ENCODE measurements at places on chromosomes 6 and 20. TPM values are rescaled to one million over a fixed set of nuclear protein-coding genes. Genes with fewer than 3 reads are reported as not detected.

GRCh38 chr20:46638134-46638897, 12.9 kb downstream of the SLC13A3 start:
- H3K27me3 ChIP-seq = no peaks in the 10 kb centered on the region
- no peak for DNase-seq
- no peaks in the 10 kb centered on the region for H3K4me1 ChIP-seq
- H3K36me3 ChIP-seq = no peaks in the 10 kb centered on the region
- no peak overlapping the region for H3K4me3 ChIP-seq
- no peak overlapping the region for H3K27ac ChIP-seq

The BMP7 gene
- 0.95 TPM for total RNA-seq

GRCh38 chr6:143213859-143214376, 153.2 kb downstream of the AIG1 start:
- DNase-seq = no peak
- no peak overlapping the region for H3K27ac ChIP-seq
- no peaks in the 10 kb centered on the region for H3K27me3 ChIP-seq

DNA sequence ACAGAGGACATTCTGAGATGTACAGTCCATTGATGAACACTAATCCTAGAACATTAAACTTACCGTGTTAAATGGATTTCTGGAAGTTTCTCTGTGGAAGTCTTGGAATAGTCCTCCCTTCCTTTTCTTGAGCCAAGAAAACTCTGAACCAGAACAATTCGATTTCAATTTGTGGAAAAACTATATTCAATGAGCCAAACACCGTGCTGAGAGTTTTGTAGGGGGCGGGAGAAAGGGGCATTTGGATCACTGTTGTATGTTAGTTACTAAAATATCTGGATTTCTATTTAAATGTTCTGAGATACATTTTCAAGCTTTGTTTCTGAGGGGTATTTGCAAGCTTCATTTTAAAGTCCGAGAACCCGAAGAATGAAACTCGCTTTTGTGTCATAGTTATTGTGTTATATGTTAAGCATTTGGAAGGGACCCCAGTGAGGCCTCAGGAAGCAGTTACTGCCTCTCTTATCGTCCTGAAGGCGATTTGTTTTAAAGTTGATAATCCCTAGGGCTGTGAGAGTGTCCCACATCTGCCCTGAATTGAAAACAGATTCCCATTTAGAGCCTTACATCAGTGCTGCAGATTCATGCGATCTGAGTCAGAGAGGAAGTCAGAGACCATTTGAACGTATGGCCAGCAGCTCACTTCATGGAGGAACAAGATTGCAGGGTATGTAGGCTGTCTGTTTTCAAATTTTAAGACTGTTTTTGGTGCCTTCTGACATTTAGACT, 70.8 kb upstream of the SASH1 start:
- H3K4me3 ChIP-seq = no peak overlapping the region
- DNase-seq = no peak
- H3K4me1 ChIP-seq = no peaks in the 10 kb centered on the region
- no peaks in the 10 kb centered on the region for H3K27me3 ChIP-seq

DNA sequence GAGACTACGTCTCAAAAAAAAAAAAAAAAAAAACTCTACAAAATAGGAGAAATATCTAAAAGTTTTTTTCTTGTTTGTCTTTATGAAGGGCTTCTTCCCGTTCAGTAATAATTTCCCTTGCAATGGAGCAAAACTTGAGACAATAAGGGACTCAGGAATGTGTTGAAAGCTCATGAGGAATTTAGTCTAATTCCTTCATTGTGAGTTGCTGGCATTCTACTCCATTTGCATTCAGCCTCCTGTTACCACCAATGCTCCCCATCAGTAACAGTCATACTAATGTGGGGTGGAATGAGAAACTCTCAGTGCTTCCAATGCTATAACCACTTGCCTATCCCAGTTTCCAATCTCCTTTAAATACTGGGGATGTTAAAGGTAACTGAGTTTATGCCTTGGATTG, 576.7 kb upstream of the AGPAT4 start:
- no peak for DNase-seq
- H3K27me3 ChIP-seq = no peaks in the 10 kb centered on the region
- no peaks in the 10 kb centered on the region for H3K36me3 ChIP-seq

DNA sequence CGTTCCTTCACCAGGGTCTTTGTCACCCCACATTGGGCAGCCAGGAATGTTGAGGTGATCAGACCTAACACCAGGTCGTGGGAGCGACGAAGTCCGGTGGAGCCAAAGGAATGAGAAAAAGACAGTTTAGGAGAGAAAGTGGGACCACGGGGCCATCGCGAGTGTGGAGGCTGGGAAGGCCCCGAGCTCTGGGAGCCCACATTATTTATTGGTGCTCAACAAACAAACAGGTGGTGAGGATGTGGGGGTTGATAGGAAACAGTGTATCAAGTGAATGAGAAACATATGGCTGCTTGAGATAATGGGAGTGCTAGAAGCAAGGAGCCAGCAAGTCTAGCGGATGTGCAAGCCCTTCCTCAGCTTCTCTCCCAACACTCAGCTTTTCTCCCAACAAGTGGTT, 287.1 kb upstream of the SGK1 start:
- H3K4me3 ChIP-seq = no peak overlapping the region
- no peak overlapping the region for H3K27ac ChIP-seq
- no peak for DNase-seq
- no peaks in the 10 kb centered on the region for H3K36me3 ChIP-seq

The DACT2 gene
- total RNA-seq = 0.17 TPM

The RPS18 gene
- total RNA-seq = 1,582 TPM

The GHRH gene
- total RNA-seq = not detected

GRCh38 chr20:46022411-46023147, 6.4 kb upstream of the SLC12A5 start:
- H3K4me3 ChIP-seq = peak overlapping the region; percentile 83
- H3K36me3 ChIP-seq = no peaks in the 10 kb centered on the region
- peak; percentile 69 for DNase-seq
- H3K4me1 ChIP-seq = peaks cover 12% of the 10 kb centered on the region

DNA sequence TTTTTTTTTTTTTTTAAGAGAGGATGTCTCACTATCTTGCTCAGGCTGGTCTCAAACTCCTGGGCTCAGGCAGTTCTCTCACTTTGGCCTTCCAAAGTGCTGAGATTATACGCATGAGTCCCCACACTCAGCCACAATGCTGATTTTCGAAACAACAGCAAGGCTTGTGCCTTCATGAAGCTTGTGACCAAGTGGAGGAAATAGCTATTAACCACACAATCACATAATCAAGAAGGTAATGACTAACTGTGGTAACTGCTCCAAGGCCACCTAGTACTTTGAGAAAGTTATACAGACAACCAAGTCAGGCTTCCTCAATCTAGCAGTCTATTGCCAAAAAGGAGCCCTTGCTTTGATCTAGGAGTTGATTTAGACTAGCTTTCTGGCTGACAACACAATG, 46.3 kb downstream of the SOD2 start:
- no peaks in the 10 kb centered on the region for H3K27me3 ChIP-seq
- no peak overlapping the region for H3K27ac ChIP-seq
- H3K4me1 ChIP-seq = no peaks in the 10 kb centered on the region

GRCh38 chr20:4569865-4570264, 151.8 kb upstream of the PRND start:
- H3K27ac ChIP-seq = no peak overlapping the region
- H3K4me3 ChIP-seq = no peak overlapping the region
- no peaks in the 10 kb centered on the region for H3K36me3 ChIP-seq

DNA sequence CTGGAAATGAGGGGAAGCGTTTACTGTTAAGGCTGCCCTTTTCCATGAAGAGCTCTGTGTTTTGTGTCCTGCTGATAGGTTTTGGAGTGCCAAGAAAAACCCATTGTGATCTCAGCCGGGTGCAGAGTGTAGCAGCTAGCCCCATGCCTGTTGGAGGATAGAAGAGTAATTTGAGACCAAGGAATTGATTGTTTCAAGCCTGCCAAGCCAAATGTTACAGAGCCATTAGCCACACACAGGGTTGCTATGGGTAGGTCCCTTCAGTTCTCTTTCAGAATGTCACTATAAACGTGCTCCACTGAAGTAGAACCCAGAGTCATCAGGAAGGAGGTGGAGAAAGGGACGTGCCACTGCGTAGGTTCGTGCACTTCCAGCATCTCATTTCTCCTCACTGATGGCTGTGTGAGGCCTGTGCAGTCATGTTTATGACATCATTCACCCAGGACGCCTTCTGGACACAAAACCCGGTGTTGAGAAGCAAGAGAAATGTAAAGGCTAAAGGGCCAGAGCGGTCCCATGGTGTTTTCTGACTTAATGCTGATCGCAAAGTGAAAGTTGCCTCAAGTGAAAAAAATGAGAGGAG, 6.6 kb downstream of the GMPR start:
- DNase-seq = no peak
- H3K27me3 ChIP-seq = no peaks in the 10 kb centered on the region
- H3K27ac ChIP-seq = no peak overlapping the region
- H3K36me3 ChIP-seq = no peaks in the 10 kb centered on the region
- H3K4me1 ChIP-seq = peaks cover 4% of the 10 kb centered on the region
- H3K4me3 ChIP-seq = no peak overlapping the region

The MAS1 gene
- total RNA-seq = not detected

DNA sequence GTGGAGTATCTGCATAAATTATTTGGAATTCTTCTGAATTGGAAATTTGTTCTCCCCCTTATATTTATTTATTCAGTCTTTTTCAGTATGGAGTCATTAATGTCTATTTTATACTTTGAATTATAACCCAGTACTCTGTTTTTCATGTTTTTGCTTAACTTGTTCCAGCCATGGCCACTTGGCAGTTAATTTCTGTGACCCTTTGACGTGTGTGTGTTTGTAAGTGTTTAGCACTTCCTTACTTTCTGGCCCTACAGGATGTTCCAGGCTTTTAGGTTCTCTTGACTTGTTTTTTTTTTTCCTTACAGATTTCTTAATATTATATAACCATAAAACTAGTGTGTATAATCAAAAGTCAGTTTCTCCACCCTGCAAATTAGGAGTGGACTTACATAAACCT, 24.1 kb downstream of the ENPP1 start:
- peaks cover 9% of the 10 kb centered on the region for H3K4me1 ChIP-seq
- no peak for DNase-seq
- no peaks in the 10 kb centered on the region for H3K36me3 ChIP-seq
- no peak overlapping the region for H3K27ac ChIP-seq

DNA sequence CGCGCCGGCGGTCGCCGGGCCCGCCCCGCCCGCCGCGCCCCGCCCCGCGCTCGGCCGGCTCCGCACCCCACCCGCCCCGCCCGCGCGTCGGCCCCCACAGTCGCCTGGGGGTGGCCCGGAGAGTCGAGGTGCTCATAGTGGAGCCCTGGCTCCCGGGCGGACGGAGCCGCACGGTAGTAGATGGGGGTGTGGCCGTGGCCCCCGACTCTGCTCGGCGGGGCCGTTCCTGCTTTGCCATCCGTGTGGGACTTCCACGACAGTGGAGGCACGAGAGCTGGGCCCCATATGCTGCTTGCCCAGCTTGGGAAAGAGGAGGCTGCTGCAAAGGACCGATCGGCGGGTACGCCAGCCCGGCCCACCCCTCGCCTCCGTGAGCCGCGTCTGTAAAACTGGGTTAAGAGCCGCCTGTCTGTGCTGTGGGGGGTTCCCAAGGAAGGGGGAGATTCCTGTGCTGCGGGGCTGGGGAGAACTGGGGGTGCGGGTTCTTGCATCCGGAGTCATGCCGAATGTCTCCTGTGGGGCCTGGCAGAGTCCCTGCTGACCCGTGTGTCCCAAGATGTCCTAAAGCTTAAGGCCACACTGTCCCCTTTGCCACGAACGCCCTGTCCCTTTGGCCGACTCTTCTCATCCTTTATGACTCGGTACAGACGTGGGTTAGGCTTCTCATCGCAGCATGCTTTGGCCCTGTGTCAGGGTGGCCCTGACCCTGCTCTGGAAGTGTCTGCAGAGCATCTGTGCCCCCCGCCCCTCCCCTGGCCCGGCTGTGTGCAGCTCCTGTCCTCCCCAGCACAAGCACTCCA, at the start of gene OPRL1:
TSS of gene OPRL1 (plus strand) at position 70 of the 800 bp plus-strand sequence. CDS start 12,639 bp downstream, outside the sequence.
- H3K4me1 ChIP-seq = peaks cover 29% of the 10 kb centered on the region
- H3K27me3 ChIP-seq = no peaks in the 10 kb centered on the region
- peak; percentile 69 for DNase-seq
- peak within 1 kb of the TSS; percentile 78 for H3K27ac ChIP-seq
- H3K36me3 ChIP-seq = no peaks in the 10 kb centered on the region
- peak within 1 kb of the TSS; percentile 94 for H3K4me3 ChIP-seq

The SIRPA gene
- total RNA-seq = 102 TPM

GRCh38 chr6:150813319-150813992, 52.0 kb upstream of the MTHFD1L start:
- H3K27ac ChIP-seq = no peak overlapping the region
- no peak overlapping the region for H3K4me3 ChIP-seq
- DNase-seq = no peak
- no peaks in the 10 kb centered on the region for H3K4me1 ChIP-seq

The FOXP4 gene
- total RNA-seq = 9.0 TPM

DNA sequence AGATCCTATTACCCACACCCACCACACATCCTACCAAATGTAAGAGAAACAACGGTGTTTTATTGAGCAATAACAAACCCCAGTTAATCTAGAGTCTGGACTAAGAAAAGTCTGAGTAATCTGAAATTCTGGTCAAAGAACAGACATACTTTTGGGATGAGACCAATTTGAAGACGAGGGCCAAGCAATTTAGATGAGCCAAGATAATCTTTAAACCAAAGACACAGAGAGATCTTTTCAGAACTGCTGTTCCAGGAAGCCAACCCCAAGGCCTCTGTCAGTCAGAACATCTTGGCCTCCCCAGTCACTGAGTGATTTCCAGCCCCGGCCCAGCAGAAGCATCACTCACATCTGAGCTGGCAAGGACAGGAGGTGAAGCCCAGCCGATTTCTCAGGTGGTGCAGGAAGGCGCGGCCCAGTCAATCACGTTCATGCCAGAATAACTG, 118.5 kb upstream of the SYNDIG1 start:
- H3K27me3 ChIP-seq = no peaks in the 10 kb centered on the region
- H3K4me3 ChIP-seq = no peak overlapping the region
- DNase-seq = no peak
- no peaks in the 10 kb centered on the region for H3K4me1 ChIP-seq
- H3K36me3 ChIP-seq = no peaks in the 10 kb centered on the region

- no peaks in the 10 kb centered on the region for H3K36me3 ChIP-seq
- no peak overlapping the region for H3K4me3 ChIP-seq
- H3K4me1 ChIP-seq = no peaks in the 10 kb centered on the region
- no peak overlapping the region for H3K27ac ChIP-seq
Measured at GRCh38 chr20:32132911-32133549, 23.5 kb downstream of the TM9SF4 start.

DNA sequence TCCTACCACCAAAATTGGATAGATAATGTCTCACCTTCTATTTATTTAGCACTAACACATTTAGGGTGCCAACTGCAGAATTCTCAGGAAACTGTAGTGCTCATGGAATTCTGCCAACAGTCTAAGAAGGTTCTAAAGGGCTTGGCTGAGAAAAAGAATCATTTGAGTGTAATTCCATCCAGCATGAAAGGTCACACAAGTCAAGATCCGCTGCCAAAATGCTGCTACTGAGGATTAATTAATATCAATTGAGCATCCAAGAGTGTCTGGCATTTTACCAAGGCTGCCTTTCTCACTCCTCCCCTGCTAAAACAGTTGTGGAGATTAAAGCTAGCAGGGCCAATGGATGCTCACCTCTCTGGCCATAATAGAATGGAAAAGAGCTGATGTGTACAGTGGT, 112.7 kb downstream of the FHL5 start:
- H3K36me3 ChIP-seq = no peaks in the 10 kb centered on the region
- no peak overlapping the region for H3K27ac ChIP-seq
- H3K4me3 ChIP-seq = no peak overlapping the region
- no peaks in the 10 kb centered on the region for H3K27me3 ChIP-seq
- no peaks in the 10 kb centered on the region for H3K4me1 ChIP-seq
- DNase-seq = no peak
